Trophoblast cell (in vitro differentiated cells and primary cell): ENCODE measurements at places on chromosomes 1 and 21.

DNA sequence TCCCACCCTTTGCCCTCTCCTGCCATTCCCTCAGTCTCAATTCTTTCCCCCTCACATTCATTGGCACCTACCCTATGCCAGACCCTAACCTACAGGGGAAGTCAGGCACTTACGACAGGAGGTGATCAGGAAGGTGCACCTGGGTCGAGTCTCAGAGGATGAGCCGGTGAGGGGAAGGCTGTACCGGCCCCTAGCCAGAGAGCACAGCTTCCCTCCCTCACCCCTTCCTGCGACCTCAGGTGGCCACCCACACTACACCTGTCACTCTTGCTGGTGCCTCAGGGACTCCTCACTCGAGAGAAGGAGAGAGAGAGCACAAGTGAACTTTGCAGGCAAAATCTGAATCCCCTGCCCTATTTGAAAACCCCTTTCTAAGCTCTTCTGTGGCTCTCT is 1.7 kb upstream of the MYOM3 start:
- no peak for DNase-seq

DNA sequence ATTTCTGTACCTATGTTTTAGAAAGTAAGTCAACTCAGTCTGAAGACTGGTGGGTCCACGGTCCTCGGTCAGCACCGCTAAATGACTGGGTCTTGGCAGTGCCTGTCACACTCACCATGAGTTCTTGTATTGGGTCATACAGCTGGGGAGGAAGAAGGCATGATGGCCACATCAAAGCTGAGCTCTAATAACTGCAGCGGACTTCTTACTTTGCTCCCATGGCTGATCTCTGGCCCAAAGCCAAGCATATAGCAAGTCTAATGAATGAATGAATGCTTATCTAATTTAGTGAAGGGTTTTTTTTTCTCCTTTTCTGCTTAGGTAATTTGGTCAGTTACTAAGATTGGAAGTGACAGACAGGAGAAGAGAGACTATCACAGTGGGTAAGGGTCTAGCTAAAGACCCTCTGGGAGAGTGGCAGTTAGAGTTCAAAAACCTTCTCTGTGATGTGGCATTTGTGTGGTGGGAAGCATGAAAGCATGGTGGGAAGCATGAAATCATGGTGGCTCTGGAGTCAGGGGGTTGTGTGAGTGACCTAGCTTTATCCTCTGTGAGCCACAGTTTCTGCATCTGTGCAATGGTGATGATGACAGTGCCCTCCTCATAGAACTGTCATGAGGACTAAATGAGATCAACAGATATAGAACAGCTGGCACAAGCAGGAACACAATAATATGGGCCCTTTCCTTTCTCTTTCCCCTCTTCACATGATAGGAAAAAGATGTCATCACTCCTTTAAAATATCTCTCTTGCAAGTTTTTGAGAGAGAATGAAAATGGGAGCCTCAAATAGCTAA is 78.9 kb upstream of the JAK1 start:
- no peak for DNase-seq

DNA sequence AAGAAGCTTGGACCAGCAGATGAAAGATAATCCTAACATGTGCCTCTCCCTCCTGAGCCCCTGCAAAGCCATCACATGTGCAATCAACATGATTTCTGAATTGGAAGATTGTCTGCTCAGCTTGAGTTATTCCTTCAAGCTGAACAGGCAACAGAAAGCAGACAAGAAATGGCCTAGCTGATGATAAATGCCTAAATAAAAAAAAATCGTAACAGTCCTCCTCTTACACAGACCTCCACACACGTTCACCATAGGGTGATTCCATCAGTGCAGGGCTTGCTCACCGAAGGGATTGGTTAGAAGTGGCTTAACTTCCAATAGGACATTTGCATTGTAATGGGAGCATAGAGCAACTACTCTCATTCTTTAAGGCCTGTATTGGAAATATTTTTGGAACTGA is 14.6 kb downstream of the KRTAP19-8 start:
- no peak for DNase-seq

GRCh38 chr1:208475449-208475848 is 231.3 kb upstream of the PLXNA2 start:
- DNase-seq, result no peak

DNA sequence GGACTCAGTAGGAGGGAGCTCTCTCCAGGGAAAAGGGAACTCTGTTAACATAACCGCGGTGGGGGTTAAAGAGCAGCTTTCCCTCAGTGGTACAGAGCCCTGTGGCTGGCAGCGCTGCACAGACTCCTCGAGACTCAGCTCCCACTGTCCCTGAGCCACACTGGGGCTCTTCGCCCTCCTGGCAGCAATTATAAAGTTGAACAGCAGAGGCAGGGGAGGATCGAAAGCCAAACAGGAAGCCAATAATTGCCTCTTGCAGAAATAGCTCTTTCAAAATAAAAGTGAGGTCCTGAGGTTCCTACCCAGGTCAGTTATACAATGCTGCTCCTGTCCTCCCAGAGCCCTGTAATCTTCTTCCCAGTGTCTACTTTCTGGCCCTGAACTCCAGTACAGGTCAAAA is 77.0 kb downstream of the FAM78B start:
- DNase-seq, result no peak

DNA sequence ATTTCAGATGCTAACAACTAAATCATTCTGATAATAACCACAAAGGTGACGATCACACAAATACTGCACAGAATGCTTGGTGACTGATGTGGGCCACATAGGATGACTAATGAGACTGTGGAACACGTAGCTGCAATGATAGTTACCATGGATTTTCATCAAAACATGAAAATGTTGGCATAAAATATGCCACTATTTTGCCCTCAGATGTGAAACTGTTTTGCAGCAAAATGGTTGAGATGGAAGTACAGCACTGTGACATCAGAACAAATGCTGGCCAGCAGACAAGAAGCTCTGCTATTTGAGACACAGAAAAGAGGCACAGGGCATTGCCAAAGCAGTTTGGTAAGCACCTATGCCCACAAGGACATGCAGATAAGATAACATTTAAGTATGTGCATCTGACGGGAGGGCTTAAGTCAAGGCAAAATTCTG is 83.8 kb downstream of the NIBAN1 start:
- DNase-seq, result peak; percentile 76

DNA sequence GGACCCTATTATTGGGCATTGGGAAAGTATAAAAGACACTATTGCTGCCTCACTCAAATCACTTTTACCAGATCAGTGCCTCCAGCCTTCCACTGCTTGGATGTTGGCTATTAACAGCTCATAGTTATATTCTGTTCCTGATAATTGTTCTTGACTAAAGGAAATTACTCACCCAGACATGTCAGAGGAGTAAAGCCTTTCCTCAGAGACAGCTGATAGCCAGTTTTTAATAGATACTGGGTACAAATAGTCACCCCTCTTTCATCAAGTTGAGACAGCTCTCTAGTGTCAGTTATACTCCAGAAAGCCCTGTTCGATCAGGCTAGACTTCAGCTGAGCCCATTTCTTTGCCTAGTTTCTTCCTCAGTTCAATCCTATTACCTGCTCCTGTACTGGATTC is 876.1 kb upstream of the B3GALT2 start:
- DNase-seq, result no peak

- DNase-seq, result no peak
Observed at GRCh38 chr1:29641921-29642320, 405.6 kb downstream of the PTPRU start.

GRCh38 chr1:100469578-100469977 is 68.4 kb upstream of the GPR88 start:
- DNase-seq, result no peak

DNA sequence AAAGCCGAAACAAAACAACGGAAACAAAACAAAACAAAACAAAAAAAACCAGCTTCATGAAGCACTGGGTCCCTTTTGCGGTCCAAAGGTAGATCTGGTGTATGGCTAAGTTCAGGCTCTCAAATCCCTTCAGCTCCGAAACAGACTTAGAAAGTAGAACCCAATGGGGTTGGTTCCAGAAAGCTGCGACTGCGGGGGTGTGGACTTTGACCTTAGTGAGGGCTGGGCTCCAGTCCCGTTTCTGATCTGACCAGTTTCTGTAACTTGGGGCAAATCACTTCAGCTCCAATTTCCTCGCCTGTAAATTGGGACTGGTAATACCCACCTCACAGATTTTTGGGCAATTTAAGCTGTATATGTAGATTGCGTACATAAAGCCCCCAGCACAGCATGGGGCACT is 105.2 kb downstream of the ZSCAN20 start:
- no peak for DNase-seq
